ENCODE measurements at places on chromosomes 13 and 19. TPM values are rescaled to one million over a fixed set of nuclear protein-coding genes. Genes with fewer than 3 reads are reported as not detected.

Gene RUBCNL
- 1.0 TPM for total RNA-seq

Gene FAM83E
- 6.0 TPM for total RNA-seq

Gene PCP2
- not detected for total RNA-seq

Gene NLRP9
- total RNA-seq: not detected

Gene ERICH4
- total RNA-seq: not detected

Gene CSNK1A1L
- not detected for total RNA-seq

Gene ZNF865
- total RNA-seq: 14.5 TPM

Gene ZNF135
- total RNA-seq: 12.0 TPM

Gene IZUMO4
- 4.2 TPM for total RNA-seq

Gene MYO1F
- total RNA-seq: 0.57 TPM

Gene RASL11A
- 1.1 TPM for total RNA-seq

Gene ZNF154
- 19.3 TPM for total RNA-seq

Gene TRIM28
- 863 TPM for total RNA-seq

Gene ZNF177
- 5.6 TPM for total RNA-seq

Gene PSG1
- not detected for total RNA-seq

Gene ZBTB32
- not detected for total RNA-seq

Gene MAMSTR
- total RNA-seq: 3.5 TPM

Gene SLC6A16
- 3.3 TPM for total RNA-seq

Gene MCF2L
- total RNA-seq: 26.8 TPM

Gene SCEL
- total RNA-seq: 0.18 TPM

Gene OR10H1
- not detected for total RNA-seq

Gene GATAD2A
- total RNA-seq: 115 TPM

Gene ZNF471
- total RNA-seq: 2.7 TPM

Gene TRAPPC5
- 64.6 TPM for total RNA-seq

Gene RNF113B
- total RNA-seq: not detected

Gene RYR1
- 2.1 TPM for total RNA-seq

Gene ZNF234
- total RNA-seq: 8.7 TPM

Gene KLF2
- total RNA-seq: 0.92 TPM

Gene ZNF90
- 148 TPM for total RNA-seq

Gene KLHL1
- 0.05 TPM for total RNA-seq

Gene APOC4
- not detected for total RNA-seq

Gene CCDC9
- total RNA-seq: 46.2 TPM

Gene PALM
- 26.7 TPM for total RNA-seq

Gene PSG7
- not detected for total RNA-seq

Gene SPACA7
- not detected for total RNA-seq

Gene SRRM5
- 0.37 TPM for total RNA-seq

Gene IL4I1
- total RNA-seq: 1.2 TPM

Gene DGKH
- 11.4 TPM for total RNA-seq

Gene SPIB
- total RNA-seq: 0.11 TPM

Gene GGACT
- 3.5 TPM for total RNA-seq

Gene WDR88
- total RNA-seq: not detected

Gene NALCN
- total RNA-seq: not detected

Gene TMEM38A
- total RNA-seq: 3.7 TPM

Gene CEACAM3
- not detected for total RNA-seq

Gene MBD3L2
- not detected for total RNA-seq

Gene NLRP12
- total RNA-seq: 2.9 TPM

Gene CEACAM7
- total RNA-seq: not detected

Gene TMIGD2
- total RNA-seq: not detected

Measured in endodermal cell (in vitro differentiated cells).